Kasumi-1 (cell line): ENCODE measurements at places on chromosomes 1 and 21.
A peak's percentile ranks its signal among the peaks of the same experiment; 100 is the strongest.

DNA sequence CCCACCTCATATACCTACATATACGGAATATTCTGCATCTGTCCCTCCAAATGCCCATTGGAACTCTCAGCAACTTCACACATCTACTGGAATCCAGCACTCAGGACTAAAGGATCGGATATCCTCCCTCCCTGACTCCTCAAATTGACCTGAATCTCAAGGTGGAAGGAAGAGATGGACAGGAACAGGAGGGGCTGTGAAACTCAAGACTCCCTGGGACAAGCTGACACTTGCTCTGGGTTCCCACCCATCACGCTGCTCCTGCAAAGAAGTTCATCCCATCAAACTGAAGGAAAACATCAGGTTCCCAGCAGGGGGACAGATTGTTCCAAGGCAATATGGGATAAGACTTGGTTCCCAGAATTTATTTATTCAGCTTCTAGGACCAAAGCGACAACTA is 30.3 kb upstream of the TIAM1 start:
- DNase-seq, result no peak

GRCh38 chr1:90911353-90911752 is 110.5 kb downstream of the ZNF644 start:
- no peak for DNase-seq

- DNase-seq, result no peak
Measured at GRCh38 chr1:202203238-202204039, 9.8 kb downstream of the LGR6 start.

DNA sequence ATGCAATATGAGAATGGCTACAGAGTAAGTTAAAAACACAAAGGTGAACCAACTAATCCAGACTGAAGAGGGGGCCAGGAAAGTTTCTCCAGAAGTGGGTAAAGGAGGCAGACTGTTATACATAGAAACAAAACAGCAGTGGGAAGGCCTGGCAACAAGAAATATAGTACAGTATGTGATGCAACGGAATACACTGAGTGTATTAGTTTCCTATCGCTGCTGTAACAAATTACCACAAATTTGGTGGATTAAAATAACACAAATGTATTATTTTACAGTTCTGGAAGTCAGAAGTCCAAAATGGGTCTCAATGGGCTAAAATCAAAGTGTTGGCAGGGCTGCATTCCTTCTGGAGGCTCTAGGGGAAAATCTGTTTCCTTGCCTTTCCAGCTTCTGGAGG is 95.2 kb downstream of the ZSWIM5 start:
- DNase-seq, result no peak

- no peak for DNase-seq
Measured at GRCh38 chr1:24793447-24794129, 48.3 kb downstream of the CLIC4 start.

DNA sequence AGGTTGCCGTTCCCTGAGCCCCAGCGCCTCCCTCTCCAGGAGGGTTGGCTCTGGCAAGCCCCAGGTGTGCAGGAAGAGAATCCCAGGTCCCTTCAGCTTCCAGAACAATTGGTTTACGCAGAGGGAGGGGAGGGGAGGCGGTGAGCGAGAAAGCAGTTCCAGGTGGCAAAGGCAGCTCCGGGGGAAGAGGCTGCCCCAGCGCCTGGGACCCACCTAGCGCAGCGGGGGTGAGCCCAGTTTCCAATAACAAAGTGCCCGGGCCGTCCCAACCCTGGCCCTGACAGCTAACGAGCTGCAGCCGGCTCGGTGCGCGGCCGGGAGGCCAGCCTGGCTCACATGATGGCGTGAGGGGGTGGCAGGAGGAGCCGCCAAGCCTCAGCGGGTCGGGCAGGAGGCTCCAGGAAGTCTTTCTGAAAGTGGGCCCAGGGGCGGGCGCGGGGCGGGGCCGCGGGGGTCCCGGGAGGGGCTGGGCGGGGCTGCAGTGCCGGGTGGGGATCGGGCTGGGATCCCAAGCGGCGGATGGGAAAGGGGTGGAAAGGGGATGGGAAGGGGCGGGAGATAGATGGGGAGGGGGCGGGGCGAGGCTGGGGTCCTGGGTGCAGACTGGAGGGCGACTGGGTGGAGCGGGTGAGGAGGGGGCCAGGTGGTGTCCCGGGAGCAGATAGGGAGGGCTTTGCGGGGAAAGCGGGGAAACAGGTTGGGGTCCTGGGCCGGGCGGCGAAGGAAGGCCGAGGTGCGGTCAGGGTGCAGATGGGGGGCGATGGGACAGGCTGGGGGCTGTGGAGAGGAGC is 22.8 kb downstream of the DHRS3 start:
- DNase-seq, result no peak

- DNase-seq, result no peak
Measured at GRCh38 chr1:243580072-243580471, 270.0 kb downstream of the AKT3 start.

DNA sequence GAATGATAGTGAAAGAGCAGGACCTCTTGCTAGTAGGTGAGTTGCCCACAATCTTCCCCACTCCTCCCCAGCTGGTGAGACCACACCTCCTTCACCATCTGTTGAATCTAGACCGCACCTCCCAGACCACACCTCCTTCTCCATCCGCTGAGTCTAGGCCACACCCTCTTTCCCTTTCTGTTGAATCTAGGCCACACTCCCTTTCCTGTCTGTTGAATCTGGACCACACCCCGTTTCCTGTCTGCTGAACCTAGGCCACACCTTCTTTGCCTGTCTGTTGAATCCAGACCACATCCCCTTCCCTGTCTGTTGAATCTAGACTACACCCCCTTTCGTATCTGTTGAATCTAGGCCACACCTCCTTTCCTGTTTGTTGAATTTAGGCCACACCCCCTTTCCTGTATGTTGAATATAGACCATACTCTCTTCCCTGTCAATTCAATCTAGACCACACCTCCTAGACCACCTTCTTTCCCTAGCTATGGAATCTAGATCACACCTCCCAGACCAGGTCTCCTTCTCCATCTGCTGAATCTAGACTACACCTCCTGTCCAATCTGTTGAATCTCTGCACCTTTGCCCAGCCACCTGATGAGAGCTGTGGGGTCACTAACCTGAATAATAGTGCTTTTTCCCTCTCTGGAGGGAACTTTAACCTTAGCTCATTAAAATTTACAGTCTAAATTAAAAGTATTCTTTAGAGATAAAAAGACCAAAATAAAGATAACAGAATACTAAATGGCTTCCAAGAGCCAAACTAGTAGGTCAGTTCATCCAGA is 116.3 kb downstream of the DAB1 start:
- no peak for DNase-seq

- peak; percentile 91 for DNase-seq
Measured at GRCh38 chr1:224747578-224747977, 131.5 kb downstream of the CNIH3 start.

DNA sequence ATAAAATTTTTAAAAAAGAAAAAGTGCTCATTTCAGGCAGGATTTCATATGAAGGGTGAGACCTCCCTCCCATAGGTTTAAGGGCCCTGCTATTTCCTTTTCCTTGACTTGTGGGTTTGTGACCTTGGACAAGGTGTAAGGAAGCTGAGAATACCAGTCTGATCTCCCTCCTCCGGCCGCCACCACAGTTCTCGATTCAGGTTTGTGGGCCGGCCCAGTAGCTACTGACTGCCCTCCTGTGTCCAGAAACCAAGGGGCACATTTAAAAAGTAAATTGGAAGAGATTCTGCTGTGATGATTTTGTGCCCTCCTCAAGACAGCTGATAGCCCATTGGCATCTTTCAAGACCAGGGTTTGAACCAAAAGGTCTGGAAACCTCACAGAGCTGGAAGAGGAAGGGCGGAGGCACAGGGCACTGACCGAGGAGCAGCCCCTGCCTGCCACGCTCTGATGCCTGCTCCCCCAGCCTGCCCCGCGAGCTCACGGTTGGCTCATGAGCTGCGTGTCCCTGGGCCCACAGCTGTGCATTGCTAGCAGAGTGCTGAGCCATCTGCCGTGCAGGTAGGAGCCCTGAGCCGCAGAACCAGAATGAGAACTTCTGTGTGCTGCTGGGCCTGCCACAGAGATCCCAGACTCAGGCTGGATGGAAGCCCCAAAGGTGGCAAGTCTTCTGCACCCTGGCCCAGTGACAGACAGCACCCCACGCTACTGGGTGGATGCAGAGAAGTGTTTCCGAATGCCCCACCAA is 348.7 kb downstream of the NPHP4 start:
- no peak for DNase-seq

GRCh38 chr1:167499664-167500101 is 18.6 kb downstream of the CD247 start:
- no peak for DNase-seq

GRCh38 chr1:182783068-182783467 is 6.5 kb upstream of the NPL start:
- DNase-seq, result no peak

- no peak for DNase-seq
Measured at GRCh38 chr1:2629627-2630497, 3.0 kb downstream of the MMEL1 start.

GRCh38 chr21:35226968-35227744 is 178.1 kb upstream of the RUNX1 start:
- peak; percentile 86 for DNase-seq

DNA sequence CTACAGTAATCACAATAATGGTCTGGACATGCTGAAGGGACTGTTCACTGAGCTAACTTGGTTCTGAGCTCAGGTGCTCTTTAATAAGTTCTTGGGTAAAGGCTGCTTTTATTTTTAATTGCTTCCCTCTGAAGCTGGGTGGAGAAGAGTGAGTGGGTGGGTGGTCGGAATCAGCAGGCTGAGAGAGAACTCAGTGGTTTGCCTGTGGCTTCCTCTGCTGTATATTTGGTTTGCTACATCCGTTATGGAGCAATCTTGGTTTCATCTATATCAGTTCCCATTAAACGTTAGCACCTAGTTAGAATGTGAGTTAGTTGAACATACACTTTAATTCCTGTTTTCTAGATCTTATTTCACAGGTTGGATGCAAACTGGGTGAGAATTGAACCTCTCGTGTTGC is 23.3 kb downstream of the CNIH4 start:
- peak; percentile 90 for DNase-seq

DNA sequence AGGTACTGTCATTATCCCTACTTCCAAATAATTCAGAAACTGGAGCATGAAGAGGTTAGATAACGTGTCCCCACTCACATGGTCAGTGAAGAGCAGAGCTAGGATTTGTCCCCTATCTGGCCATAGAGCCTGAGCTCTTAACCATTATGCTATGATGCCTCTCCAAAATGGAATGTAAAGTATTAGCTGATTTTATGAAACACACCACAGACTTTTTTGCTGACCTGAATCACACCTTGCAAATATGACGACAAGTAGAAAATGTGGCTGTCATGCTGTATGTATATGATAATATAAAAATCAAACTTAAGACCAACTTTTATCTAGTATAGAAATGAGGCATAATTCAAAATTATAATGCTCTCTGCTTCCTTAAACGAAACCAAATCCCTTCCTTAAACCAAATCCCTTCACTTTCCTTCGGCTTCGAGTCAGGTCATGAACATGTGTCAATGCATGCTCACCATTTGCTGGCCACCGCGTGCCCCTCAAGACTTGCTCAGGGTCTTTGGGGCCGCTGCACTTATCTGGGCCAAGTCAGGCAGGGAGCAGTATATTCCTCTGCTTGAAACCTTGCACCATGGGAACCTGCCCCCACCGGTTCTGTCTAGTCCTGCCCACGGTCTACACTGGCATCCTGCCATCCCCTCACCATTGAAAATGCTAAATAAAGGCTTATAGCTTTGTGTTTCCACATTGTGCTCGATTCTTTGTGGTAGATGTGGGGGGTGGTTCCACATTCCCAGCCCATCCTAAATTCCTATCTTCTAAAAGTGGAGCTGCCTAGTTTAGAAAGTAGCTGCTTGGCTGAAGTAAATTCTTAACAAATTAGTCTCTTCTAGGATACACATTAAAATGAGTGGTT is 1.6 kb upstream of the TMCC2 start:
- DNase-seq, result no peak

- no peak for DNase-seq
Measured at GRCh38 chr1:22860883-22861385, 111.7 kb downstream of the LACTBL1 start.

DNA sequence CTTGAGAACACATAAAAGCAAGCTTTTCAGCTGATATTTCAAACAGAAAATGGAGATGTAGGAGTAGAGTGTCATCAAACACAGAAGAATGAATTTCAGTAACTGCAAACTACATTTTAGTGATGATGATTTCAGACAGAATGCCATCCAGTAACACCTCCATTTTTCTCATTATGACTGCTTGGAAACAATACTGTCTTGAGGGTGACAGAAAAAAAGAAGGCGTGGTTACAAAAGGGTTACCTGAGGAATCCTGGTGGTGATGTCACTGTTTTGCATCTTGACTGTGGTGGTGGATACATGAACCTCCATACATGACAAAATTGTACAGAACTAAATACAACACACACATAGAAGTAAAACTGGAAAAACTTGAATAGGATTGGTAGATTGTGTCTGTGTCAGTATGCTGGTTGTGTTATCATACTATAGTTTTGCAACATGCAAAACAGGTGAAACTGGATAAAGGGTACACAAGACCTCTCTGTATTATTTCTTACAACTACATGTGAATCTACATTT is 375.9 kb downstream of the PTBP2 start:
- no peak for DNase-seq

DNA sequence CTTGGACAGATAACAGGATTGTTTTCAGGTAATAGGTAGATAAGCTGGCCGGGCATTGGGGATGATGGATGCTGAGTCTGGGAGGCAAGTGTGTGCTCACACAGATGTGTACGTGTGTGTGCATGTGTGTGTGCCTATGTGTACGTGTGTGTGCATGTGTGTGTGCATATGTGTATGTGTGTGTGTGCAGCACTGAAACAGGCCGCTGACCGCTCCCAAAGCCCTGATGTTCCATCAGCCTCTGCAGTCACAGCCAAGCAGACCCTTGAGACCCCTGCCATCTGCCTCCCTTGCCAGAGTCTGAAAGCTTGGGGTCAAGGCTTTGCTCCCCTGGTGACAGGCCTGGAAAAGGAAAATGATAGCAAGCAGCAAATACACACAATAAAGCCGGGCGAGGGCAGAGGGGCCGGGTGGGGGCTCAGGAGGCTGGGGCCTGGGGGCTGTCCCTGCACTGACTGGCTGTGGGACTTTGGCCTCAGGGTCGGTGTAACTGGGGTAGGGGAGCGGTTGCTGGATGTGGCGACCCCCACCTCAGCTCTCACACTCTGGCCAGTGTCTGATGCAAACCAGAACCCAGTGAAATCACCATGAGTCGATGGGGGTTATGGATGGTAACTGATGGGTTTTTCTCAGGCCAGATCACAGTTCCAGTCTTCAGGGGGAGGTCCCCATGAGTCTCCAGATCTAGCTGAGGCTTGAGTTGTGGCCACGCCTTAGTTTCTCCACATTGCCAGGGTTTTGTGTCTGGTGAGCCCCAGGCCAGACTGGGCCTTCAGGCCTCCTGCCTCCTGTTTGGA is 9.2 kb upstream of the TNFRSF8 start:
- no peak for DNase-seq
